ENCODE measurements at places on chromosomes 1 and 21. TPM values are rescaled to one million over a fixed set of nuclear protein-coding genes. Genes with fewer than 3 reads are reported as not detected.

The PCAT6 gene
- total RNA-seq: 0.56 TPM

The KCND3 gene
- total RNA-seq: under 0.01 TPM

DNA sequence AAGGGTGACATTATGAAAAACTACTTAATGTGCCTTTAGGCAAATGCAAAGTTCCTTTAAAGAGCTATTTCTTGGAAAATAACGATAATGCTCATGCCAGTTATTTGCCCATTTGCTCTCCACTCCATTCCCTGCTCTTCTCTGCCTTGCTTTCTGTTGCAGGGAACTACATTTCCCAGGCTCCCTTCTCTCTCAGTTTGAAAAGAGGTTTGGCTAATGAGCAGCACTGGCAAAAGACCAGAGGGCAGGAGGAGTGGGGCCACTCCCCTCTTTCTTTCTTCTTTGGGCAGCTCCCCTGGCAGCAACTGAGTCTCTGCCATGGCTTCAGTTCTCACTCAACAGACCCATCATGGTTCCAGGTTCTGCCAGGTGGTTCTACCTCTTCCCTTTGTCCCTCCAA, 130.5 kb downstream of the RWDD3 start:
- DNase-seq: no peak

GRCh38 chr1:232038706-232039677, 412.4 kb downstream of the DISC1 start:
- peak; percentile 23 for DNase-seq

GRCh38 chr1:193762236-193762635, 575.8 kb upstream of the B3GALT2 start:
- DNase-seq: no peak

DNA sequence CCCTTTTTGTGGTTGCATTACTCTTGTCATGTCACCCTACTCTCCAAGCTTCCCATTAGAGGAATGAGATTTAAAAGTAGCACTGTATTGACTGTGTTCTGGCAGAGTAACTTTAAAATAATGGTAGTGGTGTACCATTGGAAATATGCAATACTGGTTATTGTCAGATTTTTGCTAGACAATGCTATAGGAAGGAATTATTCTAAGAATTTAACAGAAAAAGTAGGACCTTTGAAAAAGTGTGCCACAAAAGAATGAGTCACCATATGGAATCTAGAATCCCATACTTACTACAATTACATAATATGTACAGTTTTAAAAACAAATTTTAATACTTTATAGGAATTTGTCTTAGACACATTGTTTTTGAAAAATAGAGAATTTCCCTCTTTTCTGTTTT, 13.8 kb downstream of the MIER1 start:
- peak; percentile 45 for DNase-seq

GRCh38 chr1:58896246-58897183, 112.7 kb upstream of the JUN start:
- no peak for DNase-seq

DNA sequence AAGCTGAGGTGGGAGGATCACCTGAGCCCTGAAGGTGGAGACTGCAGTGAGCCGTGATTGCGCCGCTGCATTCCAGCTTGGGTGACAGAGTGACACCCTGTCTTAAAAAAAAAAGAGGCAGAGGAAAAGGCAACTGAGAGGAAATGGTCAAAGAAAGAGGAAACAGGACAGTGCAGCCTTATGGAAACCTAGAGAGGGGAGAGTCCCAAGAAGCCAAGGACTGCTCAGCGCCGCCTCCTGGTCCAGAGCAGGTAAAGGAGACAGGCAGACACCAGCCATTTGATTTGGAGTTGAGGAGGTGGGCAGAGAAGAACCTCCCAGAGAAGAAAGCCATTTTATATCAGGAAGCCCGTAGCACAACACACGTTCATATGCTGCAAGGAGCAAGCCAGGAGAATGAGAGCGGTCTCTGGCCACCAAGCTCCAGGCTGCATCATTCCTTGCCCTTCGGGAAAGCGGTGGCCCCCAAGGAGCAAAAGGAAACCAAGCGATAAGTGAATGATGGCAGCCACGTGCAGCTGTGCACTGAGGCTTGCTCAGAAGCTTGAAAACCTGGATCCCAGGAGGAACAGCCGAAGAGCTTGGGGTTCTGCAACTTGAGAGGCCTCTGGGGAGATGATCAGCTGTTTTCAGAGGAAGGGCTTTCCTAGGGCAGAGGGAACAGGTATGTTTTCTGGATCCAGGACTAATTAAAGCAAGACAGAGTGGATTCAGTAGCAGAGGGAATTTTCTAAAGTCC, 33.7 kb downstream of the LRRC42 start:
- no peak for DNase-seq

- no peak for DNase-seq
These were observed 18.7 kb downstream of the CYYR1 start for GRCh38 chr21:26554365-26554764.

DNA sequence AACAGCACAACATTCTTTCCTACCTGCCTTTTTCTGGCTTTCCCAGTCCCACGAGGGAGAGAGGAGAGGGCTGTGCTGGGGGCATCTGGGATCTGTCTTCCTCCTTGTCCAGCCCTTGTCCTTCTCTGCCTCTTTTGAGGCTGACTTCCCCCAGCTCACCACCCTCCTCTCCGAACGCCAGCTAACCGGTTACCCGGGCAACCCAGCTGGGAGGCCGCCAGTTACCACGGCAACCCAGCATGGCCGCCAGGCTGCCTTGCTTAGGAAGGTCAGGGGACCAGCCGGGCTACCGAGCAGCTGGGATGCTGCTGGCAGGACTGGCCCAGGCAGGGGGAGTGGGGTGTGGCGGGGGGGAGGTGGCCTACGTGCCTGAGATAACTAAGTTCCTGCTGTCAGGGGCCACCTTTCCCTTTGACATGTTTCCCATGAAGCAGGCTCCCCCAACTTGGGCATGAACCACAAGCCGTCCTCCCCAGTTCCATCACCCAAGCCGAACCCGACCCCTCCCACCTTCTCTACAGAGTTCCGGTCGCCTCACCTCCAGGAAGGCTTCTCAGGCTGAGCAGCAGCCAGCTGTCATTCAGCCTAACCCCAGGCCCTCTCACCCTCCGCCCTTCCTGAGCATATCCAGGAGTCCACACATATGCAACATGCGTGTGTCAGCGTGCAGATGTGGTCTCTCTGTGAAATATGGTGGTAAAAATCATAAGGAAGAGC, 8.7 kb downstream of the PLEKHA6 start:
- peak; percentile 81 for DNase-seq

Measured in IMR-90 (cell line).